ENCODE measurements at places on chromosomes 5 and 9. TPM values are rescaled to one million over a fixed set of nuclear protein-coding genes. Genes with fewer than 3 reads are reported as not detected.

GRCh38 chr5:38387161-38387560, 128.8 kb downstream of the EGFLAM start:
- no peak for DNase-seq
- no peak overlapping the region for H3K27ac ChIP-seq
- H3K4me3 ChIP-seq = no peak overlapping the region
- no peaks in the 10 kb centered on the region for H3K27me3 ChIP-seq
- H3K4me1 ChIP-seq = no peaks in the 10 kb centered on the region
- no peaks in the 10 kb centered on the region for H3K36me3 ChIP-seq

DNA sequence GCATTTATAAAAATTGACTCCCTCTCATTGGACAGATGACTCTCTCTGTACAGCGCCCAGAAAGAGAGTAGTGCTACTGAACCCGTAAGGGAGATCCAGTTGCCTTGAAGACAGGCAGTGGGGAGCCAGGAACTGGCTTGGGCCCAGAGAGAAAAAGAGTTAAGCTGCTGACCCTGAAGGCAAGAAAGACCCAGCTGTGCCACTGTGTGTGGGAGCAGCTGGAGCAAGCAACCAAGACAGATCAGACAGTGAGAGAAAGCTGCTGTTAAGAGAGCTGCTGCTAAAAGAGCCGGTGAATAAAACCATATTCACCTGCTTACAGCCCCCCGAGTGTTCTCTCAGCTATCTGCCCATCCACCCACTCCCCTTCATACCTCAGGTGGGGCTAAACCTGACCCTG, 149.7 kb upstream of the ADAMTS16 start:
- no peaks in the 10 kb centered on the region for H3K36me3 ChIP-seq
- no peak overlapping the region for H3K27ac ChIP-seq
- no peaks in the 10 kb centered on the region for H3K27me3 ChIP-seq
- no peak overlapping the region for H3K4me3 ChIP-seq
- no peaks in the 10 kb centered on the region for H3K4me1 ChIP-seq

DNA sequence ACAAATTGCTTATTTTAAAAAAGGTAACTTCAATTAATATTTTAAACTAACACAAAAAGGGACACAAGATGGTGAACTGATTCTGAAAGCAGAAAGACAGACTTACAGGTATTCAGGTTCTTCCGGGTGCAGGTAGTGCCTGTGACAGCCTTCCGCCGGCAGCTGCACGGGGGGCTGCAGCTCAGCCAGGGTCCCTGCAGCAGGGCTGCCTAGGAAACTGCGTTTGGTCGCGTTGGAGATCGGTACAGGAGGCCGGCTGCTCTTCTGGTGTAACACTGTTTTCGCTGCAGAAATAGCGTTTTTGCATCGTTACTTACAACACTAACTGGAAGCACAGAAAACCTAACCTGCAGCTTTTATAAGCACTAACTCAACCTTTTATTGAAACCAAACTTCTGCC, 80.0 kb downstream of the CAMSAP1 start:
- H3K4me3 ChIP-seq = no peak overlapping the region
- no peaks in the 10 kb centered on the region for H3K27me3 ChIP-seq
- DNase-seq = no peak

DNA sequence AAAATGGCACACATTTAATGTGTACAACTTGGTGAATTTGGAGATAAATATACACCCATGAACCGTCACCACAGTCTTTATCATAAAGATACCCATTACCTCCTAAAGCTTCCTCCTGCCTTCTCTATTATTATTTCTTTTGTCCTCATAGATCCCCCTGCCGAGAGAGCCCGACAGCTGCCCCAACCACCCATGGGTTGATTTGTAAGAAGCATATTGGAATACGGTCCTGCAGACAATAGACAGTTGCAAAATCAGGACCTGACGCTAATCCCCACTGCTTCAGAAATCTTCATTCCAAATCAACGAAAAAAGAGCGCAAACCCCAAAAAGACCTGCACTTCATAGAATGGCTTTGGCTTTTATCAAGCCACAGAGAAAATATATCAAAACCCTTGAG, 697.5 kb downstream of the SEMA5A start:
- no peak overlapping the region for H3K4me3 ChIP-seq
- no peaks in the 10 kb centered on the region for H3K4me1 ChIP-seq
- no peak overlapping the region for H3K27ac ChIP-seq
- no peak for DNase-seq

- no peak overlapping the region for H3K4me3 ChIP-seq
- no peaks in the 10 kb centered on the region for H3K36me3 ChIP-seq
- no peak overlapping the region for H3K27ac ChIP-seq
- H3K27me3 ChIP-seq = no peaks in the 10 kb centered on the region
- no peak for DNase-seq
- peaks cover 11% of the 10 kb centered on the region for H3K4me1 ChIP-seq
These were observed 64.4 kb downstream of the MRPS27 start for GRCh38 chr5:72255670-72256069.

DNA sequence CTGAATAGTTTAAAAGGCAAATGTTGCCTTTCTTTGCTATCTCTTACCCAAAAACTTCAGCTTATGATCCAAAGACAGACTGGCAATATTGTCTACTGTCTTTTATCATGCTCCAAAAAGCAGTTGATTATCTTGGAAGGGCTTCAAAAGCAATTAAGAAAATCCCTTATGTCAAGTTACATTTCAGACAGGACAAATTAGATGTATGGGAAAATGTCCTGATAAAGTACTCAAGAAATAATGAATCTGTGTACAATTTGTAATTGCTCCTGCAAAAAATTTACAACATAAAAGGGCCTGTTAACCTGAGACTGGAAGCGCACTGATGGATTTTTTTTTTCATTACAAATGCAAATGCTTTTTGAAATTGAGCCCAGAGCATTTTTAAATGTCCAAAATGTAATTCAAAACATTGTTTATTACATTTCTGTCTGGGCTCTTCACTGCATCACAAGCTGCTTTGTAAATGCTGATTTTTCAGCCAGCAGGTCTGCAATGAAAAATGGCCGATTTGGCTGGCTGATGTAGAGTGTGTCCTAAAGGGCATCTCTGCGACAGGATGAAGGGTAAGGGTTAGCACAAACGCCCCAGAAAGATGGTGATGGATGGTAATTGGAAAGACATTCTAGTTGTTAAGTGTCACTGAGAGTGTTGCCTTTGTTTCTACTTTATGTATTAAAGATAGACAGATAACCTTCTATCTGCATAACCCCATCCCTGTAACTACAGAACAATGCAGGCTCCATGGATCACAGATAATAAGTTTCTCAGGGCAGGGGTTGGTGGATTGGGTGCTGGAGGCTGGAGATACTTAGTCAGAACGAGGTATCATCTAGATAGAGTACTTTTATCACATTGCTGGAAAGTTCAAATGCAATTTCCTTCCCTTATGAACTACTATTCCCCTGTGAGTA, 27.0 kb downstream of the MAT2B start:
- H3K27ac ChIP-seq = no peak overlapping the region
- no peaks in the 10 kb centered on the region for H3K4me1 ChIP-seq
- DNase-seq = no peak
- H3K36me3 ChIP-seq = no peaks in the 10 kb centered on the region
- no peak overlapping the region for H3K4me3 ChIP-seq

- no peaks in the 10 kb centered on the region for H3K36me3 ChIP-seq
- H3K27ac ChIP-seq = no peak overlapping the region
These were observed 43.5 kb upstream of the RNF38 start for GRCh38 chr9:36443581-36443980.

DNA sequence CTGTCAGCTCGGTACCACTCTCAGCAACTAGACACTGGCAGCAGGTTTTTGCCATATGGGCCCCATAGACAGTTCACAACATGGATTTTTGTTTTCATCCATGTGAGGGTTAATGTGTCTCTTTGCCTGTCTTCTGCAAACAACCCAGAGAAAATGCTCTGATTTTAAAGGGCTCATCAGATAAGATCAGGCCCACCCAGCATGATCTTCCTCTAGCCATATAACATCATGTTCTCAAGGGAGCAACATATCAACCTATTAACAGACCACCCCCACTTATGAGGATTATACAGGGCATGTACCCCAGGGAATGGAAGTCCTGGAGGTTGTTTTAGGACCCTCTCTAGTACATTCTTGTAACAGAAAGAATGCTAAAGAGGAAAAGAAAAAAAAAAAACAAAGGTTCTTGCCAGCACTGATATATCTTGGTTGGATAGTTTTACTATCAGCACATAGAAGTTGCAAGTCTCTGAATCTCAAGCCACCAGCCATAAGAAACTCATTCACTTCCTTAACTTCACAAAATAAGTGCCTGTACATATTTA, 1015.1 kb downstream of the TLE4 start:
- H3K4me3 ChIP-seq = no peak overlapping the region
- H3K36me3 ChIP-seq = no peaks in the 10 kb centered on the region
- no peaks in the 10 kb centered on the region for H3K27me3 ChIP-seq
- H3K27ac ChIP-seq = no peak overlapping the region
- no peaks in the 10 kb centered on the region for H3K4me1 ChIP-seq

GRCh38 chr5:83474161-83474796, 2.7 kb downstream of the VCAN start:
- peak overlapping the region; percentile 70 for H3K27ac ChIP-seq
- H3K36me3 ChIP-seq = no peaks in the 10 kb centered on the region
- peak; percentile 63 for DNase-seq
- peaks cover 42% of the 10 kb centered on the region for H3K4me1 ChIP-seq
- H3K27me3 ChIP-seq = peaks cover 92% of the 10 kb centered on the region
- H3K4me3 ChIP-seq = peak overlapping the region; percentile 29

- no peaks in the 10 kb centered on the region for H3K27me3 ChIP-seq
- H3K4me1 ChIP-seq = peaks cover 59% of the 10 kb centered on the region
- H3K36me3 ChIP-seq = no peaks in the 10 kb centered on the region
- peak overlapping the region; percentile 91 for H3K27ac ChIP-seq
- peak; percentile 59 for DNase-seq
These were observed 1.7 kb downstream of the SMIM3 start for GRCh38 chr5:150780187-150780692.

DNA sequence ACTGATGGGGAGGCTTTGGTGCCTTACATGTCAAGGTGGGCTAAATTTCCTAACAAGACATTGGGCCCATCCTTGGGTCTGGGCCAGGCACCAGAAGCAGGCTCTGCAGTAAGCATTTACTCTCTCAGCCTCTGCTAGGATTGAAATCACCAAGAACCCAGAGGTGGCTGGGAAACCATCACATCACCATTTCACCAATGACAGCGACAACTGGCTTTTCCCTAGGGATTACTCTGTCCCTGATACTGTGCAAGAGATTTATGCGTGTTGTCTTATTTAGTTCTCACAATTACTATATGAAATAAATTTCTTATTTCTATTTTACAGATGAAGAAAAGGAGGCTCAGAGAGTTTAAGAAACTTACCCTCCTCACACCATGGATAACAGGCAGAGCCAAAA, 342.2 kb downstream of the ARHGEF28 start:
- no peak overlapping the region for H3K4me3 ChIP-seq
- no peak overlapping the region for H3K27ac ChIP-seq
- H3K36me3 ChIP-seq = no peaks in the 10 kb centered on the region
- DNase-seq = no peak
- H3K4me1 ChIP-seq = no peaks in the 10 kb centered on the region

DNA sequence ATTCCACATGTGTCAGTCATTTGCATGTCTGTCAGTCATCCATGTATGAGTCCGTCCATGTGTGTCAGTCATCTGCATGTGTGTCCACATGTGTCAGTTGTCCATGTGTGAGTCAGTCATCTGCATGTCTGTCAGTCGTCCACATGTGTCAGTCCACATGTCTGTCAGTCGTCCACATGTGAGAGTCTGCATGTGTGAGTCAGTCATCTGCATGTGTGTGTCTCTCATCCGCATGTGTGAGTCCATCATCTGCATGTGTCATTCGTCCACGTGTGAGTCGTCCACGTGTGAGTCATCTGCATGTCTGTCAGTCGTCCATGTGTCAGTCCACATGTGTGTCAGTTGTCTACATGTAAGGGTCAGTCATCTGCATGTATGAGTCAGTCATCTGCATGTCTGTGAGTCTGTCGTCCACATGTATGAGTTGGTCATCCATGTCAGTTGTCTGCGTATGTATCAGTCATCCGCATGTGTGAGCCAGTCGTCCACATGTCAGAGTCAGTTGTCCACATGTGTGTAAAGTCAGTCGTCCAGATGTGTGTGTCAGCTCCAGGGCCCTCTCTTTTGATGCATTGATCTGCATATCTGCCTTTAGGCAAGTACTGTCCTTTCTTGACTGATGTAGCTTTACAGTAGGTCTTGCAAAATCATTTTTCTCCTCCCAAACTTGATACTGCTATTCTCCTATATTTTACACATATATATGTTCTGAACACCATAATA, 72.5 kb upstream of the CACNA1B start:
- H3K27me3 ChIP-seq = no peaks in the 10 kb centered on the region
- H3K4me1 ChIP-seq = no peaks in the 10 kb centered on the region
- DNase-seq = no peak
- peaks cover 15% of the 10 kb centered on the region for H3K36me3 ChIP-seq

DNA sequence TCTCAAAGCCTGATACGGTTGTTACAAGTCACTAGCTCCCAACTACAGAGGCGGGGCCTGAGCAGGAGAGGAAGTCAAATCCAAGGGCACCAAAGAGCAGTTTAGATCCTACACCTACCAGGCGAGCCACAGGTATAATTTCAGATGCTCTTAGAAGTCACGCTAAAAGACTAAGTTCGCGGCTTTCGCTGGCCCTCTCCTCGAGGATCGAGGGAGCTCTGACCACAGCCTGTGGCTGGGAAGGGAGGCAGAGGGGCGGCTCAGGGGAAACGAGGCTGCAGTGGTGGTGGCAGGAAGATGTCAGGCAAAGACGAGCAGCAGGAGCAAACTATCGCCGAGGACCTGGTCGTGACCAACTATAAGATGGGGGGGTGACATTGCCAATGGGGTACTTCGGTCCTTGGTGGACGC, 48.6 kb downstream of the SEMA4D start:
- no peak for DNase-seq
- H3K4me3 ChIP-seq = no peak overlapping the region
- H3K4me1 ChIP-seq = no peaks in the 10 kb centered on the region
- no peak overlapping the region for H3K27ac ChIP-seq
- H3K27me3 ChIP-seq = no peaks in the 10 kb centered on the region

DNA sequence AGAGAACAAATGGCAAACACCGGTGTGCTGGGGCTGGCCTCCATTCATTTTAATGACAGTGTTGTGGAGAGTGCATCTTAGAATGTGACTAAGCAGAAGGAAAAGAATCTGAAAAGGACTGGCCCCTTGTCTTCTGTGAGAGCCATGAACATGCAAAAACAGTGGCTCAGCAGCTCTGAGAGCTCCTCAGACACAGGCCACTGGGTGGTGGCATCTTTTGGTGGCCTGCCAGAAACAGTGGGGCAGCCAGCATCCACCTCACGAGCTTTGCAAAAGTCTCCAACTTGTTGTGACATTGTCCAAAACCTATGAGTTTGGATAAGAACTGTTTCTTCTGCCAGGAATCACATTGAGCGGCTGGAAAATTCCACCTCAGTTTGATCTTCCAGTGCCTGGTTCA, 233.4 kb downstream of the NR3C1 start:
- no peaks in the 10 kb centered on the region for H3K36me3 ChIP-seq
- H3K4me3 ChIP-seq = no peak overlapping the region

RNF208 gene
- 26.5 TPM for total RNA-seq

FNIP1 gene
- 39.6 TPM for total RNA-seq

C9orf153 gene
- not detected for total RNA-seq

TMOD1 gene
- 6.8 TPM for total RNA-seq

DND1 gene
- total RNA-seq = 3.0 TPM

BAAT gene
- total RNA-seq = 0.14 TPM

GAS1 gene
- 36.2 TPM for total RNA-seq

PCDHGB7 gene
- 9.7 TPM for total RNA-seq

PCDH1 gene
- total RNA-seq = 92.5 TPM

CENPK gene
- 5.2 TPM for total RNA-seq

F12 gene
- 5.1 TPM for total RNA-seq

OR1Q1 gene
- not detected for total RNA-seq
